Left lobe of liver (tissue), 2 donors: ENCODE measurements at places on chromosomes 16 and 17. TPM values are rescaled to one million over a fixed set of nuclear protein-coding genes. Genes with fewer than 3 reads are reported as not detected.

GRCh38 chr16:3596101-3596861 is 15.1 kb downstream of the SLX4 start:
- DNase-seq: no peak

DNA sequence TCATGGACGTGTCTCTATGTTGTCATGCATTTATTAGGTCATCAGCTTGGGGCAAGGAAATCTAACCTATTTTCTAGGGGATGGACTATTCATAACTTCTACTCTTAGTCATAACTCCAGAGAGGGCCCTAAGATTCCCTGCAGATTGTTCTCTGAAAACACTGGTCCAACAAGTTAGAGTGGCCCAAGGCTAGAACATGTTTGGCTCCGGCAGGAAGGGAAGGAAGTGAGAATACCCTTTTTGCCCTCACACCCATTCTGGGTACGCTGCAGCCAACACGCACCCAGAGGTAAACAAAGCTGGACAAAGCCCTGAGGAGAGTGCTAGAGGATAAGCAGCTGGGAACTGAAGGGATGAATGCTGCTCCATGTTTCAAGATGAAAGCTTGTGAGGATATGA is 9.9 kb downstream of the C16orf86 start:
- DNase-seq: no peak

The SULT1A2 gene
- total RNA-seq: 50.3 TPM

- no peak for DNase-seq
Measured at GRCh38 chr17:62975206-62975605, 9.2 kb downstream of the TANC2 start.

GRCh38 chr17:17468217-17469010 is 8.4 kb upstream of the MED9 start:
- DNase-seq: no peak

The AKAP1 gene
- 60.0 TPM for total RNA-seq

DNA sequence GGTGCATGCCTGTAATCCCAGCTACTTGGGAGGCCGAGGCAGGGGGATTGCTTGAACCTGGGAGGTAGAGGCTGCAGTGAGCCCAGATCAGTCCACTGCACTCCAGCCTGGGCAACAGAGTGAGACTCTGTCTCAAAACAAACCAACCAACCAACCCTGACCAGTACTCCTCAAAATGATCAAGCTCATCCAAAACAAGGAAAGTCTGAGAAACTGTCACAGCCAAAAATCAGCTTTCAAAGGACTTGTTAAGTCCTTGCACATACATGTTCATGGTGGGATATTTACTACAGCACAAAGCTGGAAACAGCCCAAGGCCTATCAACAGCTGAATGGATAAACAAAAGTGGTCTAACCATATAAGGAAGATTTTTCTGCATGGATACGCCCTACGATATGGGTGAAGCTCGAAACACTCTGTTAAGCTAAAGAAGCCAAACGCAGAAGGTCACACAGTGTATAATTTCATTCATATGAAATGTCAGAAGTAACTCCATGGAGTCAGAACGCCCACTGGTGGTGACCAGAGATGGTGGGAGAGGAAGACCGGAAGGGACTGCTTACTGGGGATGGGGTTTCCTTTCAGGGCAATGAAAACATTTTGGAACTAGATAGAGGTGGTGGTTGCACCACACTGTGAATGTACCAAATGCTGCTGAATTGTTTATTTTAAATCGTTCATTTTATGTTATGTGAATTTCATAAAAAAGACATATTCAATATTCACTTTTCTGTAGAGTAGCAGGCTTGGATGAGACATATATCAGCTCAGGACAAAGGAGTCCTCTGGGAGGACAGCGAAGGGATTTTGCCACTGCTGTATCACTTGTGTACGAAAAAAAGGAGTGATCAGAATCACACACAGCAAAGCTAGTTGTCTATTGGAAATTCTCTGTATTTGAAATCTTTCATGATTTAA is 17.7 kb downstream of the CCL17 start:
- DNase-seq: no peak

- DNase-seq: no peak
Measured at GRCh38 chr17:39225959-39226683, 376 bp upstream of the STAC2 start.
